ENCODE measurements at places on chromosomes 5 and 9.

DNA sequence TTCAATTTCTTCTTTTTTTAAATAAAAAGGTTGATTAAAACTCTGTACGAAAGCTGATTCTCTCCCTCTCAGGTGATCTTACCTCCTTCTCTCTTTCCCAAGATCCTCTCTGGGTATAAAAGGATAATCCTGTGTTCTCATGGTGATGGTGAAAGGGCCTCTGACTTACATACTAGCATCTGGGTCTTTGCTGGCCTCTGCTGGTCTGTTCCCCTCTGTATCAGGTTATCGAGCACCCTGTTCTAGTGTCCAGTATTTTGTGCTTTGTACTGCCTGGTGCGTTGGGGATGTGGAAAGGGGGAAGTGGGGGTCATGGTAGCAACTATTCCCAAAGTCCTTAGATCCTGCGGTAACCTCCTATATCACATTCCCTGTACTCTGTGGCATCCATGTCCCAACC, 328.9 kb downstream of the NR2F1-AS1 start:
- DNase-seq = no peak

DNA sequence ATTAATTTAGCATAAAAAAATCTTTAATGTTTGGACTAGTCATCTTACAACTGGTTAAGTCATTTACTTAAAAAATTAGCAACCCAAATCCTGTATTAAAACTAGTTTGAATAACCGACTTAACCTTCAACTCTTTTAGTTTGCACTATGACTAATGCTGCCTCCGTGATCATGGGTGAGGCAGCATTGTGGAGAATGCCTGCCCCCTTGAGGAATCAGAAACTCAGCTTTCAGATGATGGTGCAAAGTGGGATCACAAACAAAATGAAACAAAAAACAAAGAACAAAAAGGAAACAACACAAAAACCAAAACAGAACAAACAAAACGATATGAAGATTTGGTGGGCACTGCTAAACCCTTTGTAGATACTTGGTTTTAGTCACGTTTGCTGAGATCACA, 127.0 kb upstream of the PALM2AKAP2 start:
- no peak for DNase-seq

GRCh38 chr9:127809540-127810377, 7.1 kb downstream of the FPGS start:
- no peak for DNase-seq

DNA sequence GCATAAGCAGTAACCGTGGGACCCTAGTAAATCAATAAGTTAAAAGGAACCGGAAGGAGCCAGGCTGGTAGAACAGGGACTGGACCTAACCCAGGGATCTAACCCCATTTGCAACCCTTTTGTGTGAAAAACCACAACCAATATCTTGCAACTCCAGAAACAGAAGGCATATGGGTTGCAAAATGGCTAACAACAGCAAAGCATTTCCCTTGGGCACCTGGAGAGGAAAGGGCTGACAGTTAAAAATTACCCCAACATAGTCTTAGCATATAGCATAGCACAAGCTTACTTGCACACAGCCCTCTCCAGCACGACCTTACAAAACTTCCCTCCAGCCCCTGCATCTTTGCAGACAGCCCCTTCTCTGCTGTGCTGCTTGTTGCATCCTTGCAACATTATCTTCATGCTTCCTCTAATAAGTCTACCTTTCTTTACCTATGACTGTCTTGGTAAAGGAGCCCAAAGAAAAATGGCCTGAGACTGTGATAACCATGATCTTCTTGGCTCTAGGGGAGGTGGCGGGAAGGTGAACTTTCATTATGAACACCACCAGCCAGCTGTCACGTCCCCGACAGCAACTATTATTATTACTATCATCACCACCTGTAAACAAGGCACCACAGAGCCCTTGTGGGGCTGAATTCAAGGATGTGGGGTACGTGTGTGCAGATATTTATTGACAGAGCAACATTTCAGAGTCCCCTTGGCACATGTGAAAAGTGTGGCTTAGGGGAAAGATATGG, 49.8 kb downstream of the PRRC1 start:
- DNase-seq = no peak

DNA sequence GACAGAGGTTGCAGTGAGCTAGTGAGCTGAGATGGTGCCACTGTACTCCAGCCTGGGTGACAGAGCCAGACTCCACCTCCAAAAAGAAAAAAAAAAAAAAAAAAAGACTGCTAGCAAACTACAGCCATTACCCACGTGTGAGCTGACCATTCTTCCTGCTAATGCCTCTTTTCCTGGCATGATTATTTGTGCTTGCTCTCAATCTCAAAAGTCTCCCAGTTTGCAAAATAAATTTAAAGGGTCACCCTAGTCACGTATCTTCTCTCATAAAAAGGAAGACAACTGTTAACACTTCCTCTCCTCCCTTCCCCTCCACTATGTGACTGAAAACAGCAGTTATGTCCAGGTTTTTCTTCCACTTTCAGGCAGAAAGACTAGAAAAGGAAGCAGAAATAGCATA, 37.2 kb downstream of the TRIM36 start:
- DNase-seq = no peak

DNA sequence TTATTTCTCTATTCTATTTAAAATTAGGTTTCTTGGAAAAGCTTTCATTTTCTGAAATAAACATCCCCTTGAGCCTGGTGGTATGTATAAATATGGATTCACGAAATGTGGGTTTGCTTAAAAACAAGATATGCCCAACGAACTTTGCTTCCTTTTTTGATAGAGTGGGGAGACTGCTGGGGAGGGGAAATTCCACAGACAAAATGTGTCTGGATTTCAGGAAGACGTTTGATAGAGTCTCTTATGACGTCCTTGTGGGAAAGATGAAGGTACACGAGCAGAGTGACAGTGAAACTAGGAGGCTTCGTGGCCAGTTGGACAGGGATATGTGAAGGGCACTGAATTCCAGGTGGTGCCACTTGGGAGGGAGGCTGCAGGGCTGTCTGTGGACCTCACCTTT, 84.5 kb upstream of the RPS23 start:
- no peak for DNase-seq

- no peak for DNase-seq
These were observed 189.7 kb downstream of the DAB2IP start for GRCh38 chr9:121840838-121841760.
